Anterior cingulate cortex (tissue), 58 donors: ENCODE measurements at places on chromosomes 11 and 22.

DNA sequence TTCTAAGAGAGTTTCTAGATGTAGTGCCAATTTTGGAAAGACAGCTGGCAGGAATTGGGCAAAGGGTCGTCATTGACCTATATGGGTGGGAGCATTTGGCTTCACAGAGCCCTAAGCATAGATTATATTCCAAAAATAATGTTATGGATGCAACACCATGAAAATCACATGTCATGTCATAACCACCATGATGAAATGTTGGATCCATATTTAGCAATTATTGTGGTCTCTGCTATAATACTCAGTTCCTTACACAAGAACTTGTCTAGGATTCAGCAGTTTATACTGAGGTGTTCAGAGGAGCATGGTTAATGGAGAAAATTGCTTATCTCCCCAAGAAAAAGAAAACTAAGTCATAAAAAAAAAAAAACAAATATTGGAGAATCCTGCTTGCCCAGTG is 31.6 kb downstream of the NTM start:
- DNase-seq, result no peak

GRCh38 chr22:50018608-50019285 is 6.2 kb upstream of the IL17REL start:
- no peak for DNase-seq

DNA sequence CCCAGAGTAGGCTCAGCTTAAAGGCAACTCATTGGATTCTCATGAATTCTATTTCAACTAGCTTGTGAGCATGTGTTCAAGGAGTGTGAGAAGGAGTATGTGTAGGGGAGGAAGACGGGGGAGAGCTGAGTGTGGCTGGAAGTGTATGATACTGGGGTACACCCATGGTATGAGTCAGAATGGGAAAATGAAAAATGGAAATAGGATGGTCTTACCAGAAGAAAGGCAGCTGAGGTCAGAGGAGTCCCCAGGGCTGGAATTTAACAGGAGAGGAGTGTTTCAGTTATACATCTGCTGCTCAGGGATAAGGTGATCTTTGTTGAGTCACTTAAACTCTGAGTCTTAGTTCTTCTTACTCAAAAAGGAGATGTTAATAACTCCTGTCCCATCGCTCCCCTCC is 6.7 kb upstream of the ADAMTS15 start:
- DNase-seq, result no peak

GRCh38 chr11:69513663-69514224 is 32.3 kb downstream of the LINC01488 start:
- DNase-seq, result no peak

- no peak for DNase-seq
Measured at GRCh38 chr11:28815110-28815509, 706.9 kb downstream of the METTL15 start.

DNA sequence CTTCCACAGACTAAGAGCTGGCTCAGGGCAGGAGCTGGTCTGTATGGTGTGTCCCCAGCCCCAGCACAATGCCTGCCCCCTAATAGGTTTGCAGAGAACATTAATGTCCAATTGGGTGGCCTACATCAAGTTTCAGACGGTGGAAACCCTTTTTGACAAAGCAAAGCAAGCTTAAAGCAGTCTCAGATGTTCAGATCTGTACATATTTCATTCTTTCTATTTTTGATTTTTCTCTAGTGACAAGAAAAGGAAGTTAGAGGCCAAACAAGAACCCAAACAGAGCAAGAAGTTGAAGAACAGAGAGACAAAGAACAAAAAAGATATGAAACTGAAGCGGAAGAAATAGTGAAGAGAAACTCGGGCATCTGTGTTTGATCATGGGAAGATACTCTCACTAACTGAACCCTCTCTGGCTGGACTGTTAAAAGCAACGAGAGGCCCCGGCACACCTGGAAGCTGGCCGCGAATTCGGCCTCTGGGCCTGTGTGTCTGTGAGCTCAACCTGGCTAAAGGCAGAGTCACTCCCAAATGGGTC is 40.5 kb downstream of the NAT10 start:
- DNase-seq, result no peak
